Dermis microvascular lymphatic vessel endothelial cell (primary cell): ENCODE measurements at places on chromosomes 2 and 18. TPM values are rescaled to one million over a fixed set of nuclear protein-coding genes. Genes with fewer than 3 reads are reported as not detected.

Gene NAT8
- not detected in 2 replicates for total RNA-seq

DNA sequence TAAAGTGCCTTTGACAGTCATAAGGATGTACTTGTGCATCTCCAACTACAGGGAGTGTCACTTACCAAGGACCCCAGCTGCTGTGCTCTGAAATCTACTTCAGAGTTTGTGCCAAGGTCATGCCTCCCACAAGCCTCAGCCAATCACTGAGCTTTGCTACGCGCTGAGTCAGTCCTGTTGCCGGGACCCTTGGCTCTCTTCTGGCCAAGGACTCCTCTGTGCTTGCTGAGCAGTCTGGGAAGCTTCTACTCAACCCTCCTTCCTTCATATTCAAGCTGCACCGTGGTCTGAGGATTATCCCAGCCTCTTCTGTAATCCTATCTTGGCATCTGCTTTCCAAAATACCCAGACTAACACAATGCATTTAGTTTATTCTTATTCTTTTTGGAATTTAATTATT is 398.9 kb upstream of the FANCL start:
- DNase-seq: no peak

- DNase-seq: no peak
These were observed 98.4 kb downstream of the UXS1 start for GRCh38 chr2:106095478-106096298.

DNA sequence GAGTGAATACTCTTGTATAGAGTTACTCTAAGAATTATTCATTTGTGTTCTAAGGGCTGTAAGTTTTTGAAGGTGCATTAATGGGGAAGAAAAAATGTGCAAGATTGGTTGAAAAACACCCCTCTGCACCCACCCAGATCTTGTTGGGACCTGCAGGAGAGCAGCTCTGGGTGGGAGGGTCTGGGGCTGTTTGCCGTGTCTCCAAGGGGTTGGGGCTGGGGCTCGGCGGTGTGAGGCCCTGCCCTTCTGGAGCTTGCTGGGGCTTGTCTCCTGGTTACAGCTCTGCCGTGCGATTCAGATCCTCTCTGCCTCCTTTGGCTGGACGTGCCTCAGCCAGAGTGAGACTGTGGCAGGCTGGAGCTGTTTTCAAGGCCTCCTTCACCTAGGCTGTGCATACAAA is 26.1 kb downstream of the IGFBP2 start:
- DNase-seq: no peak
